Forelimb muscle (tissue), 1 donor: ENCODE measurements at places on chromosomes 12 and 14. TPM values are rescaled to one million over a fixed set of nuclear protein-coding genes. Genes with fewer than 3 reads are reported as not detected.

DNA sequence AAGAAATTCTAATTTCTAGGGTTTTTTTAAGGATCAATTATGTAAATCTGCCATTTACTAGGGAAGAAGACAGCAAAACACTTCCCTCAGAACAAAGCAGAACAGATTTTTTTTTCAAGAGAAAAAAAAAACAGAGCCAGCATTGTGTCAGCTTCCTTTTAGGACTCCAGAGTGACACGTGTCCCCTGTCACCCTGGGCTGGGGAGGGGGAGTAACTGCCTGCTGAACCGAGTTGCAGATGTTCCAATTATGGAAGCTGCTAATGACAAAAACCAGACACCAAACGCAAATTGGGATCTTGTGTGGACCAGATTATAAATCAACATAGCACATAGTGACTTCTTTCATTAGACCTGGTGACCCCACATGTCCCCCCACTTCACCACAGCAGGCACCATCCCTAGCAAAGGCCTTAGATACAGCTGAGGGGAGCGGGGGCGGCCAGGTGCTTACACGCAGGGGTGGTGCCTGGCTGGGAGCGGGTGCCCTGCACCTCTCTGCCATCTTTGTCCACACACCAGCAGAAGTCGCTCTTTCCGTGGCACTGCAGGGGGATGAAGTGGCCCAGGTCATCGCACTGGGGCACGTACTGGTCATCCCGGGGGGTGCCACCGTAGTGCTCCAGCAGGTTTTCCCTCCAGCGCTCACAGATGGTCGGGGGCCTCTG is 25.4 kb downstream of the RTRAF start:
- no peak for DNase-seq

DNA sequence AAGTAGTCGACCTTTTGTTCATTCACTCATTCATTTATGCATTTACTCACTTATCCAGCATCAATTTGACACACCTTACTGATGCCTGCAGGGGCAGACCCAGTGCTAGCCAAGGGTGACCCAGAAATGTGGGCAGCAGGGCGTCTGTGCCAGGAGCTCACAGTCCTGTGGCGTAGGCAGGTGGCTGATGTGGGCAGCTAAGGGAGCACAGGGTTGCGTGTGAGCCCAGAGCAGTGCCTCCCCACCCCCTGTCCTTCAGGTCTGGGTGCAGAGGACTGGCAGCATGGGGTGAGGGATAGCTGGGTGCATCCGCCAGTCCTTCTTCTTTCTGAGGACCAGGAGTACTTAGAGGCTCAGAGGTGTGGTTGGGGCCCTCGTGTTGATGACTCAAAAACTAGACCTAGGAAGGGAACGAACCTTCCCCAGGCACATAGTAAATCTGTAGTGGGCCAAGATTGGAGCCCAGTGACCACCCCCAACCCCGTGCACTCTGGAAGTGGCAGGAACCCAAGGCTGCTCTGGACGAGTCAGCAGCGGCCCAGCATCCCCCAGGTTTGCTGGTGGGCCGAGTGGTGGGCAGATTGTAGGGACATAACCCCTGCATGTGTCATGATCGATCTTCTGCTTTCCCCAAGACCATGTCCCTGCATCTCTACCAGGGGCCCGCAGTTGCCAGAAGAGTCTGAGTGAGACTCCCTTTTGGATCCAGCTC is 63.9 kb downstream of the BEGAIN start:
- no peak for DNase-seq

- no peak for DNase-seq
Observed at GRCh38 chr12:131287015-131287937, 333.6 kb downstream of the ADGRD1 start.

DNA sequence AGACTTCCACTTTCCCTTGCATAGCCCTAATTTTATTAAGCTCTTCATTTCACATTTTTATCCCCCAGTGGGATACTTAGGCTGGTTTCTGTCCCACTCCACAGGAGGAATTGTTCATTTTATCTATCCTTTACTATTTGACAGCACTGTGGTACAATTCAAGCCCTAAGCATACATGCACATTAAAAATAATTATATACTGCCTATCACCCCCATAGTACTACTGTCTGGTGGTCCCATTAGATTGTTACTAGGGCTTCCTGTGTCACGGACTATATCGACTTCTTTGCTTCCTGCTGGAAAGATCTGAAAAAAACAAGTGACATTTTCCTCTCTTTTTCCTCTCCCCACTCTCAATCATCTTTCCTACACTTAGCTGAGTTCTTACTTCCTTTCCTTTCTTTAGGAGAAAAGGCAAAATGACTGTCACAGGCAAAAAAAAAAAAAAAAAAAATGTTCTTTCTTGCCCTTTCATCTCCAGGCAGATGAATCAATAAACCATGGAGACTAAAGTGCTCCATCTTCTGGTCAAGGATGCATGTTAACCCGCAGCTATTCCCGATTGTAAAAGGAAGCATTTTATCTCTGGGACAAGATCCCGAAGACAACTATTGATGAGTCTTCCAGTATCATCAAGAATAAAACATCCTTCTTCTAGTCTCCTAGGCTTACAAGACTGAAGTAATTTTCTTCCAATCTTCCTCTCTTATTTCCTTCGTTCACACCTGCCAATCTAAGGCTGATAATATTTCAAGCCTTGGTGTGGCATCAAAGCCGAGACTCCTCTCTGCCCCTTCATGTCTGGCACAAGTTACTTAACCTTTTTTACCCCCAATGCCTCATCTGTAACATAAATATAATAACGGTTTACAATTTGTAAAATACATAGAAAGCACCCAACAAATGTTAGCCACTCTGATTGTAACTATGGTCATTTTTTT is 94.4 kb upstream of the PLEKHG7 start:
- DNase-seq: peak; percentile 17

DNA sequence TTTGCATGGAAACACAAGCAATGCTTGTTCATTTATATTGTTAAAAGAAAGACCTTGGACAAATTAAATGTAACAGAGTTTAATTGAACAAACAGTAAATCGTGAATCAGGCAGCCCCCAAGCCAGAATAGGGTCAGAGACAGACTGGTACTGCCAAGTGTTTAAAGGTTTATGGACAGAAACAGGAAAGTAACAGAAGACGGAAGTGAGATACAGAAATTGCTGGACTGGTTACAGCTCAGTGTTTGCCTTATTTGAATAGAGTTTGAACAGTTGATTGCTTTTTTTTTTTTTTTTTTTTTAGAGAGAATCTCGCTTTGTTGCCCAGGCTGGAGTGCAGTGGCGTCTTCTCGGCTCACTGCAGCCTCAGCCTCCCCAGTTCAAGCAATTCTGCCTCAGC is 50.3 kb downstream of the DAO start:
- no peak for DNase-seq

DNA sequence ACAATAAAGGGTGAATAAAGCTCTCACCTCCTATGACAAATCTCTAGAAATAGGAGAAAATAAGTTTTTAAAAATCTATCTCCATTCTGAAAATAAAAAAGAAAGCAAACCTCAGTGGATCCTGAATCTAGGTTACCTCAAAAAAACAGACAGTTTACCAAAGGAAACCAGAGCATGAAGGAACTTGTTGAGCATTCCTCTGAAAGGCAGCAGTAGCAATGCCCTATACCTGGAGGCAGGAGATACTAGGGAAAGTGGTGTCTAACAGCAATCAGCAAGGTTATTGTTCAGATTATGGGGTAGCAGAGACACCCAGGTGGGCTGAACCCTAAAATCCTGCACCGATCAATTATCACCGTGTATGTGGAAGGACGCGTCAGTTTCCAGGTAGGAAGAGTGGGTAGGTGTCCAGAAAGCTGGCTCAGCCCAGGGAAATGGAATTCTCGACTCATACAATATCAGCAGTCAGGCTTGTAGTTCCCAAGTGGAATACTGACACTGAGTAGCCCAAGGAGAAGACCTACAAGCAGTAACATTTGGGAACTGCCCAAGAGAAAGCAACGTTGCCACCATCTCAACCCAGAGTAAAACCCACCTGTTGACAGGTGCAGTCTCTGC is 128.3 kb downstream of the ST8SIA1 start:
- DNase-seq: no peak

DNA sequence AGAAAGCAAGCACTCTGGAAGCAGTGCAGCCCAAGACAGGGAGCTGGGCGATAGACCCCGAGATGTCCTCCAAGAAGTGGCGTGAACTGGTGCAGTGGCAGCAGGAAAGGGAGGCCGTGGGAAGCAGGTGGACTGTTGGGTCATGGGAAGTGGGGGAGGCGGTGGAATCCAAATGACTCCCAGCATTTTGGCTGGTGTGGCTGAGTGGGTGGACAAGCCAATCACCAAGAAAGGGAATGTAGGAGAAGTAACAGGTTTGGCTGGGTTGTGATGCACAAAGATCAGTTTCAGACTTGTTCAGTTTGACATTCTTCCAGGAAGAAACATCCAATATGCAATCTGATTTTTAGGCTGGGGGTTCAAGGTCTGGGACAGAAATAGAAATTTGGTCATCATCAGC is 46.0 kb upstream of the KTN1 start:
- no peak for DNase-seq

DNA sequence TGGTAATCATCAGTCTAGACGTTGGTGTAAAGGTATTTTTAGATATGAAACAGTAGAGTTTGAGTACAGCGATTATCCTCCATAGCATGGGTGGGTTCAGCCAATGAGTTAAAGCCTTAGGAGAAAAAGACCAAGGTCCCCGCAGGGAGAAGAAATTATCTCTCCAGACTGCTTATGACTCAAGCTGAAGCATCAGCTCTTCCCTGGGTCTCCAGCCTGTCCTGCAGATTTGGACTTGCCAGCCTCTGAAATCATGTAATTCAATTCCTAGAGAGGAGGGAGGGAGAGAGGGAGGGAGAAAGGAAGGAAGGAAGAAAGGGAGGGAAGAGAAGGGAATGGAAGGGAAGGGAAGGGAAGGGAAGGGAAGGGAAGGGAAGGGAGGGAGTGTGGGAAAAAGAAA is 12.0 kb upstream of the DTX1 start:
- no peak for DNase-seq

GRCh38 chr12:78395961-78396360 is 468.6 kb upstream of the SYT1 start:
- no peak for DNase-seq

- no peak for DNase-seq
Observed at GRCh38 chr12:50400104-50400637, 514 bp upstream of the LARP4 start.

GRCh38 chr14:84541018-84541417 is 988.9 kb upstream of the FLRT2 start:
- DNase-seq: no peak

GRCh38 chr12:23860019-23860418 is 89.5 kb downstream of the SOX5 start:
- DNase-seq: no peak

GRCh38 chr12:123961585-123962345 is 10.9 kb downstream of the CCDC92 start:
- no peak for DNase-seq

DNA sequence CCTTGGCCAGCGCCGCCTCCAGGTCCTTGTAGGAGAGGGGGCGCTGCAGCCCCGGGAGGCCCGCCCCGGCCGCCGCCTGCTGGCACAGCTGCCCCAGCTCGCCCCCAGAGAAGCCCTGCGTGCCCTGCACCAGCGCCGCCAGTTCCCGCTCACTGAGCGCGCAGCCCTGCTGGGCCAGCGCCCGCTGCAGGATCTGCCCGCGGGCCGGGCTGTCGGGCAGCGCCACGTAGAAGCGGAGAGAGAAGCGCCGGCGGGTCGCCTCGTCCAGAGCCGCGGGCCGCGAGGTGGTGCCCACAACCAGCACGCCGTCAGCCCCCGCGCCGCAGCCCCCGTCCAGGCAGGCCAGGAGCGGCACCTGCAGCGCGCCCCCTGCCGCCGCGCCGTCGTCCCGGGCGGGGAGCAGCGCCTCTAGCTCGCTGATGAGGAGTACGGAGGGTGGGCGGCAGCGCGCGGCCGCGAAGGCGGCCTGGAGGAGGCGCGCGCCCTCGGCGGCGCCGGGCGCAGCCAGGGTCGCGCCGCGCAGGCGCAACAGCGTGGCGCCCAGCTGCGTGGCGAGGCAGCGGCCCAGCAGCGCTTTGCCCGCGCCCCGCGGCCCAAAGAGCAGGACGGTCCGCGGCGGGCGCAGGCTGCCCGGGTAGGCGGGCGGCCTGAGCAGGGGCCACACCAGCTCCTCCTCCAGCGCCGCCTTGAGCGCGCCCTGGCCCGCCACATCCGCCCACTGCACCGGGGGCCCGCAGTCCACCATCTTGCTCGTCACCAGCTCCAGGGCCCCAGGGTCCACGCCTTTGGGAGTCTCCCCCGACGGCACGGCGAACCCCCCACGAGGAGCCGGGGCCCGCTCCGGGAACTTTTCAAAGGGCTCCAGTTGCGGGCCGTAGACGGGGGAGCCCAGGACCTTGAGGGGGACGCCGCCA is 27.7 kb downstream of the FIGNL2 start:
- peak; percentile 58 for DNase-seq

DNA sequence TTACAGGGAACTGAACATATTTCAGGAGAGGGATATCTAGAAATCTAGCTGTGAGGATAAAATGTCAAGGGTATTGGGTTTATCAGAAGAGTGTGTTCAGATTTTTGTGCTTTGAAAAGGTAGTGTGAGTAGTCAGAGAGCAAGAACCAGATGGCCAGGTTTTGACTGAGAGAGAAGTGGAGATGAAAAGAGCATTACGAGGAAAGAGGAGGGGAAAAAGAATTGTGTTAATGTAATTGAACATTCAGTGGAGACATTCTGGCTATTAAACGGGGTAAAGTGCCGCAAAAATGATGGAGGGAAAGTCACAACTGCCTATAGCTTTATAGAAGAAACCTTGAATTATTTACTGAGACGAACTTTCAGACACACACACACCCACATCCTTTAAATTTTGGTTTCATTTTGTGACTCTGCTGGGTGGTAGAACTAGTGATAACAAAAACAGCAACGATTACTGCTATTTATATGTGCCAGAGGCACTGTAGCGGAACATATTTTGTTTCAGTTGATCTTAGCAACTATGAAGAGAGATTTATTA is 213.6 kb downstream of the ERC1 start:
- no peak for DNase-seq

- no peak for DNase-seq
Observed at GRCh38 chr14:69789118-69789640, 7.9 kb downstream of the SLC10A1 start.

- no peak for DNase-seq
Observed at GRCh38 chr12:31390991-31391390, 65.0 kb upstream of the SINHCAF start.

RAB15 gene
- 36.7 TPM for polyA plus RNA-seq

TSPAN19 gene
- 0.28 TPM for polyA plus RNA-seq

NTF3 gene
- polyA plus RNA-seq: 2.8 TPM

TUNAR gene
- 0.06 TPM for polyA plus RNA-seq

SARNP gene
- 68.8 TPM for polyA plus RNA-seq

B4GALNT1 gene
- 2.1 TPM for polyA plus RNA-seq

GAS2L3 gene
- polyA plus RNA-seq: 15.9 TPM

CLEC14A gene
- polyA plus RNA-seq: 23.9 TPM

SLC8B1 gene
- 16.2 TPM for polyA plus RNA-seq

VRK1 gene
- 11.2 TPM for polyA plus RNA-seq

ADAM20 gene
- polyA plus RNA-seq: 0.06 TPM

NKX2-1 gene
- not detected for polyA plus RNA-seq

STRAP gene
- polyA plus RNA-seq: 116 TPM

PLD4 gene
- 5.7 TPM for polyA plus RNA-seq

SALL2 gene
- 10.5 TPM for polyA plus RNA-seq
